ENCODE measurements at places on chromosomes 7 and 10.

- DNase-seq = peak; percentile 92
Observed at GRCh38 chr7:28354601-28355402, 57.5 kb upstream of the CREB5 start.

GRCh38 chr7:91168871-91169829, 95.1 kb upstream of the FZD1 start:
- no peak for DNase-seq

DNA sequence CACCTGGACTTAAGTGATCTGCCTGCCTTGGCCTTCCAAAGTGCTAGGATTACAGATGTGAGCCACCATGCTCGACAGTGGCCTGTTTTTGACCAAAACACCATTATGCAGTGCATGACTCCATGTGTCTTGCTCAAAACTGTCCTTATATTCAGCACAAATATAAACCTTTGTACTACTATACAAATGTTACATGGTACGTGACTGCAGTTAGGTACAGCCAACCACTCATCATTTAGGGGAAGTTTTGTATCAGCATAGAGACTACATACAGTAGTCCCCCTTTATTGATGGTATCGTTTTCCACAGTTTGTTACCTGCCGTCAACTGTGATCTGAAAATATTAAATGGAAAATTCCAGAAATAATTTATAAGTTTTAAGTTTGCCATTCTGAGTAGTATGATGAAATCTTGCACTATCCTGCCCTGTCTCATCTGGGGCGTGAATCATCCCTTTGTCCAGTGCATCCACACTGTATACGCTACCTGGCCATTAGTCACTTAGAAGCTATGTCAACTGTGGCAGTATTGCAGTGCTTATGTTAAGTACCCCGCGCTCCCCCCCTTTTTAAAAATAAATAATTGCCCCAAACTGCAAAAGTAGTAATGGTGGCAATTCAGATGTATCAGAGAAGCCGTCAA, 23.3 kb upstream of the ZNF282 start:
- peak; percentile 76 for DNase-seq

GRCh38 chr7:29282819-29283414, 88.3 kb downstream of the CHN2 start:
- no peak for DNase-seq

GRCh38 chr10:90227786-90228185, 526.4 kb downstream of the KIF20B start:
- no peak for DNase-seq

DNA sequence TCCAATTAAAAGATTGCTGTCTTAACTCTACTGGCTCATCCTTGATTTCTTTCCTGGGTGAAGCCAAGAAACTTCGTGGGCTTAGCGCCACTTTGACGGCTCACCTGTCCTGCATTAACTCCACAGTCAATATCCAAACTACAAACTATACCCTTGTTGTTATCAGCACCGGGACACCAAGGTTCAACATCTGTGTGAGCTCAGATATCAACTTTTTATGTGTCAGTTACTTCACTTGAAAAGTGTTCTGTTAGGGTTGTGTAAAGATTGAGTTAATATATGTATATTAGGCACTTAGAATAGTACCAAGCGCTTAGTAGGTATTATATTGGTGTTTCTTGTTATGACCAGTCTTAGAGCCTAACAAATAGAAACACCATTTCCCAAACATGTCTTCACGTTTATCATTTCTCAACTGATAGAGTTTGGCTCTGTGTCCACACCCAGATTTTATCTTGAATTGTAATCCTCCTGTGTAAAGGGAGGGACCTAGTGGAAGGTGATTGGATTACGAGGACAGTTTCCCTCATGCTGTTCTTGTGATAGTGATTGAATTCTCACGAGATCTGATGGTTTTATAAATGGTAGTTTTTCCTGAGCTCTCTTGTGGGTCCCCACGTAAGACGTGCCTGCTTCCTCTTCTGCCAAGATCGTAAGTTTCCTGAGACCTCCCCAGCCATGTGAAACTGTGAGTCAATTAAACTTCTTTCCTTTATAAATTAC, 19.0 kb upstream of the ST8SIA6 start:
- DNase-seq = no peak

GRCh38 chr7:156049366-156049765, 237.1 kb upstream of the SHH start:
- DNase-seq = no peak

DNA sequence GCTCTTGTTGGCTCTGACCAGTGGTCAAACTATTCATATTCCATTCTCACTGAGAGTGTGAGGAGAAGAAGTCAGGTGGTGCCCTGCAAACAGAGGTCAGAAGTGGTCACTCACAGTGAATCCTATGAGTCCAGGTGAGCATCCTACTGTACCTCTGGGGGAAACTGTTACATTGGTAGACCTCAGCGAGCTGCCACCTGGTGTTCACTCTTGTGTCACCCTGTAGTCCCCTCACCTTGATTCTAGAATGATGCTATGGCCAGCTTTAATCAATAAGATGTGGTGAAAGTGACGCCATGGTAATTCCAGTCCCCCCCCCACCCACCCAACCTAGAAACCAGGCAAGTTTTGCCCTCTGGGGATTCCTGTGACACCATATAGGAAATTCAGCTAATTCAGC, 1.2 kb upstream of the AMPH start:
- no peak for DNase-seq

DNA sequence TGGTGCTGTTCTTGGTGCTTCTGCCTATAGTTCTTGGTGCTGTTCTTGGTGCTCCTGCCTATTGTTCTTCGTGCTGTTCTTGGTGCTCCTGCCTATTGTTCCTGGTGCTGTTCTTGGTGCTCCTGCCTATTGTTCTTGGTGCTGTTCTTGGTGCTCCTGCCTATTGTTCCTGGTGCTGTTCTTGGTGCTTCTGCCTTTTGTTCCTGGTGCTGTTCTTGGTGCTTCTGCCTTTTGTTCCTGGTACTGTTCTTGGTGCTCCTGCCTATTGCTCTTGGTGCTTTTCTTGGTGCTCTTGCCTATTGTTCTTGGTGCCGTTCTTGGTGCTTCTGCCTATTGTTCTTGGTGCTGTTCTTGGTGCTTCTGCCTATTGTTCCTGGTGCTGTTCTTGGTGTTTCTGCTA, 71.1 kb downstream of the PTPRN2 start:
- no peak for DNase-seq

DNA sequence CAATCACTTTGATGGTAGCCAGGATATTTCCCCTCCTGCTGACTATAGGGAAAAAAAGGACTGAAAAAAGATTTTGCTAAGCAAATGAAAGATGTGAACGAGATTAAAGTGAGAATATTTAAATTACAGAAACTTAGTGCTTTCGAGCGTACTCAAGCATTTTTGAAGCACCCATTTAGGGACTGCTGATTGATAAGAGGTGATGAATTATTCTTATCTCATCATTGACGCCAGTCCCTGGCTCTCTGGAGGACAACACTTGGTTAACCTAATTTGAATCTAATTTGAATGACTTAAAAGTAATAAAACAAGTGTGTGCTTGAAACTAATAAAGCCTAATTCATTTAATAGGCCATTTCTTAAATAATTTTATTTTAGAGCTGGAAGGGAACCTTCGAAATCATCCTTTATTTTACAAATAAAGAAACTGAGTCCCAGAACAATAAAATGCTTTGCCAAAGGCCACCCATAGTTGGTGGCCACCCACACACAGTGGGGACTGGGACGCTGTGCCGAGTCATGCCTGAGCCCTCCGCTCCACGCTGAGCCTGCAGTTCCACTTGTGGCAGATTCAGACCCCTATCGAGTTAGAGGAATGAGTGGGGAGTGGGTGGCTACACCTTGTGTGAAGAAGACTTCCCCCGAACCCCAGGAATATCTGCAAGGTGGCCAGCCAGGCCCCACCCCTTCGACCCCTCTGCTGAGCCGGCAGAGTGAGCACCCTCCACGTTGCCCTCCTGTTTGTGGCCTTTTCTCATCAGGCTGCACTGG, 61.1 kb upstream of the SAMD8 start:
- DNase-seq = no peak

GRCh38 chr7:156754201-156754600, 113.6 kb downstream of the RNF32 start:
- no peak for DNase-seq

- DNase-seq = no peak
Observed at GRCh38 chr10:118960157-118961090, 69.1 kb upstream of the NANOS1 start.

DNA sequence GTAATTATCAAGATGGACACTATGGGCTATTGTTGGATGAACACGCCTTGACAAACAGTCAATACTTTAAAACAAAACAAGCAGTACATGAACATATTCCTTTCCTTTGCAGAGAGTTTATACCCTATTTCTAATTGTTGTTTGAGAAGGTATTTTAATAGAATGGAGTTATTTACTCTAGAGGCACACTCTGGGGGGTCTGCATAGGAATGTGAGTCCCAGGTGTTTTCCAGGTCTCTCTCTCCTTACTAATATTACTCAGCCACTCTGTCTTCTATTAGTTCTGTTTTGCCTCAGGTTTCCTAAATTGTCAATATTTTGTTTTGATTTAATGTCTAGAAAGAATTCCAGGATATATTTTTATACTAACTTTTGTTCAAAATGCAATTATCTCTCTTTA, 1091.4 kb downstream of the CNTNAP2 start:
- no peak for DNase-seq

DNA sequence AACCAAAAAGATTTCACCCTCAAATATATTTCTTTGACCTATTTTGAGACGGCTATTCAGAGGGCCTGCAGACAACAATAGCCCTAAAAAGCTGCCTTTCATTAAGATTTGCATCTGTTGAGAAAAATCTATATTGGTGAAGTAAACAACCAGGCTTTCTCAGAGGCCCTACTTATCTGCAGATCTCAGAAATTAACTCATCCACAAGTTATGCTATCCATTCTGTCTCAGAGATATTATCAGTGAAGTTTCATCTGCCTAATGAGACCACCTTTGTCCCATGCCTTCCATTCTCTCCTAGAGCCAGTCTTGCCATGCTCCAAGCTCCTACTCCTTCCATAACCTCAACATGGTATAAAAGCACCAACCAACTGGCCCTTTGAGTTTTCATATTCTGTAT, 130.3 kb downstream of the CACNA2D1 start:
- DNase-seq = no peak

- no peak for DNase-seq
Observed at GRCh38 chr7:2205036-2205780, 27.5 kb downstream of the MAD1L1 start.

- DNase-seq = no peak
Observed at GRCh38 chr7:116779216-116779615, 83.2 kb upstream of the CAPZA2 start.

- no peak for DNase-seq
Observed at GRCh38 chr10:3281941-3282673, 109.5 kb upstream of the PITRM1 start.

GRCh38 chr10:132715776-132716680, 69.9 kb downstream of the NKX6-2 start:
- no peak for DNase-seq

DNA sequence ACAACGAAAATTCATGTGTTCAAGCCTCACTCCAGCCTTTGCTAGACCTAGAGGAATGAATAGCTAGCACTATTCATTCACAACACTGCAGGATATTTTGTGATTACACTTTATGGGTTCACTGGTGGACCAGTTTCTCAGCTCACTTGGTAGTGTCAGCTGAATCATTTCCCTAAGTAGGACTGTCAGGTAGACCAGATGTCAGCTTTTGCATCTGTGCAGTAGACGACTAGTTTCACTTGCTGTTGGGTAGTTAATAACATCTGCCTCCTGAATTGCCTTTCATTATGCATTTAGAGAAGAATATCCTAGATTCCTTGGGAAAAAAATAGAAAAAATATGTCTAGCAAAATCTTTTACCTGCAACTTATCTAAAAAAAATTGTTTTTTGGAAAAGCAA, 296.4 kb downstream of the ADARB2 start:
- DNase-seq = no peak

DNA sequence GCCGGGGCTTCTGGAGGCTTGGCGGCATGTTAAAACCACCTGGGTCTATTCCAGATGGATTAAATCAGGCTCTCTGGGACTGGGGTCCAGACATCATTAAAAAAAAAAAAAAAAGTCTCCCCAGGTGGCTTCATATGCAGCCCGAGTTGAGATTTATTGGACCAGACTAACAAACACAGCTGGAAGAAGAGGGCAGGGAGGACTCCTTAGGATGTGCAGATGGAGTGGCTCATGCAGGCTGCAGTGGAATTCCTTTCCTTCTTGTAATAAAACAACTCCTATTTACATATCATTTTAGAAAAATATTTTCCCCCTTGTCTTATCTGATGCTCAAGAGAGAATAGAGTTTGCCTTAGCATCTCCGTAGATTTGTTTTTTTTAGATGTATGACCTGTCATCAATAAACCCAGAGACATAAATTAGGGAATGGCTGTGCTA, 238.1 kb downstream of the CAMK1D start:
- DNase-seq = no peak

- DNase-seq = no peak
Observed at GRCh38 chr7:18762189-18762588, 266.6 kb downstream of the HDAC9 start.

- DNase-seq = no peak
Observed at GRCh38 chr7:41967156-41967555, 264.3 kb upstream of the INHBA start.

- no peak for DNase-seq
Observed at GRCh38 chr7:73742338-73742752, 3.7 kb upstream of the ABHD11 start.

DNA sequence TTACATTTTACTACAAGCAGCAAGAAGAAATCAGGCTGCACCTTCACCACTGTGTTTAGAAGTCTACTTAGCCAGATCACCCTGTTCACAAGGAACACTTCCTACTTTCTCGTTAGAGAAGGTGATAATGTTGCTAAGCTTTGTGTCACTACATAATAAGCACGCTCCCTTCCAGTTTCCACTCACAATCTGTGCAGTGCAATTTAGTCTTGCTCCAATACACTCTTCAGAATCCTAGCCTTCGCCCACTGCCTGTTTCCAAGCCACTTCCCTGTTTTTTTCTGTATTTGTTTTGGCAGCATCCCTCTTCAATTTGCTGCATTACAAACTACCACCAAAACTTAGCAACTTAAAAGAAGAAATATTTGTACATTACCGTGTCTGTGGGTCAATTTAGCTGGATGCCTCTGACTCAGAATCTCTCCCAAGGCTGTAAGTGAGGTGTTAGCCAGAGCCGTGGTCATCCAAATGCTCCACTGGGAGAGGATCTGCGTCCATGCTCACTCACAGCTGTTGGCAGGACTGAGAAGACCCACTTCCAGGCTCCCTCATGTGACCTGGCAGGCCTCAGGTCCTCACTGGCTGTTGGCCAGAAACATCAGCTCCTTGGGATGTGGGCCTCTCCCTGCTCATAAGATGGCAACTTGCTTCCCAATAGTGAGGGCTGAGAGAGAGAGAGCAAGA, 110.4 kb downstream of the PON1 start:
- DNase-seq = peak; percentile 49

GRCh38 chr10:49841615-49842332, 79.7 kb upstream of the OGDHL start:
- DNase-seq = no peak
